ENCODE measurements at places on chromosomes 3 and 15. TPM values are rescaled to one million over a fixed set of nuclear protein-coding genes. Genes with fewer than 3 reads are reported as not detected.

SH3GL3 gene
- total RNA-seq: 7.4 TPM

DUOXA1 gene
- 17.6 TPM for total RNA-seq

XYLB gene
- total RNA-seq: 4.9 TPM

SMCO1 gene
- not detected for total RNA-seq

CYP1A2 gene
- total RNA-seq: 0.46 TPM

PLA2G4F gene
- total RNA-seq: 16.0 TPM

PLCH1 gene
- 0.64 TPM for total RNA-seq

MEX3B gene
- 47.6 TPM for total RNA-seq

SLC2A2 gene
- not detected for total RNA-seq

CD276 gene
- total RNA-seq: 75.0 TPM

CX3CR1 gene
- 2.7 TPM for total RNA-seq

ALG1L2 gene
- total RNA-seq: not detected

All from prostate gland (tissue), 2 donors.